ENCODE measurements at places on chromosomes 1 and 21.

GRCh38 chr1:22889213-22889827, 83.3 kb downstream of the LACTBL1 start:
- DNase-seq, result peak; percentile 13

DNA sequence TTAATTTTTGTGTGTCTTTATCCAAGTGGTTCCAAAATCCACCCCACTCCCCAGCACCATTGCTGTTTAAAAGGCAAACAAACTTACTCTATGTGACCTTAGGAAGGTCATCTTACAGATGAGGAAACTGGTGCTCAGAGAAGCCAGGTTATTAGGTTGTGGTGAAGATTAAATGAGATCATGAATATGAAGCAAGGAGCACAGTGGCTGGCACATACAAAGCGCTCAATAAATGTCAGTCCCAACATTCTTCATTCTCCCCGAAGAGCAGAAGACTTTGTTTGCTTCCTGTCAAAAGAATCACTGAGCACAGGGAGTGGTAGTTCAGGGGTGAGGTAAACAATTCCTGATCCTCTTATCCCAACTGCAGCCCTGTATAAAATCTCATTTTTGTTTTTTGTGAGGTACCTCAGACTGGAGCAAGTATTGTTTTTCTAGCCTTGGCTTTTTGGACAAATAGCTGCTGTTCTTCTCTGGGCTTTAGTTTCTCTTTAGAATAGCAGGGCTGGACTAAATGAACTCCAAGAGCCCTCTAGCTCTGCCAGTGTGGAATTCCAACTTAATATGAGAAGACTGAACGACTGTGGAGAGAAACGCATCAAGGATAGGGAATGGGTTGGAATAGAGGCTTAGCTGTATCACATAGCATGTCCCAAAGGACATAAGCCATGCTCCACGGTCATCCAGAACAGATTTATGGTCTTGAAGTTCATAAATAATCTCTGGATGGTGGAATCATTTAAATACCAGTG, 455.3 kb upstream of the USP24 start:
- DNase-seq, result no peak

DNA sequence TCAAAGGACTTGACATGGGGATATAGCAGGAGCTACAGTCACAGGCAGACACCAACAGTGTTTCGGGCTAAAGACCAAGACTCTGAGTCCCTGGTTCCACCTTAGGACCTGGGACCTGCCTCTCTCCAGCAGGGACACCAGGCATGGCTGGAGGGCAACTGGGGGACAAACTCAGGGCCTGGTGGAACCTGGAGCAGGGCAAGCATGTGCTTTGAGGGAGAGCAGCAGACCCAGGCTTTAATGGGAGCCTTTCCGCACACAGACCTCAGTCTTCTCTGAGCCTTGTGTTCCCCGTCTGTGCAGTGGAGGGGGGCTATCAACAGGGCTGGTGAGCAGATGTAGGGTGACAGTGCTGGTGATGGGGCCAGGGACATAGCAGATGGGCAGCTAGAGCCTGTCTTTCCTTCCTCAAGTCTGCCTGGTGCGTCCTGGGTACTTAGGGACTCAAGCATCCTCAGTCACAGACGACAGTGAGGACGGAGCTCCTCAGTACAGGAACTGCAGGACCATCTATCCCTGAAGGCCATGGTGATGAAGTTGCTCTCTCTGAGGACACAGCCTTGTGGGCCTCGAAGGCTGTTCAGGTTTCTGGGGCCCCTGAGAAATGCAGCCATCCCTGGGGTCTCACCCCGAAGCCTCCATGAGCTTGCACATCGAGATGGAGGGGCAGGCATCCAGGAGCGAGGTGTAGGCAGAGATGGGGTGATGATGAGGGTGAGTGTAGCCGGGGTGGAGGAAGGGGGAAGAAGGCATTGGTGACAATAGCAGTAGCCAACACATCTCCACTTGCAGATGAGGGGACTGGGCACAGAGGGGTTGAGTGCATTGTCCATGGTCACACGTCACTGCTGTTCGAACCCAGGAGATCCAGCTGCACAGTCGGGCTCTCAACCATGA, 593.4 kb downstream of the PTPRU start:
- no peak for DNase-seq

GRCh38 chr1:90402893-90403849, 313.9 kb downstream of the BARHL2 start:
- no peak for DNase-seq

DNA sequence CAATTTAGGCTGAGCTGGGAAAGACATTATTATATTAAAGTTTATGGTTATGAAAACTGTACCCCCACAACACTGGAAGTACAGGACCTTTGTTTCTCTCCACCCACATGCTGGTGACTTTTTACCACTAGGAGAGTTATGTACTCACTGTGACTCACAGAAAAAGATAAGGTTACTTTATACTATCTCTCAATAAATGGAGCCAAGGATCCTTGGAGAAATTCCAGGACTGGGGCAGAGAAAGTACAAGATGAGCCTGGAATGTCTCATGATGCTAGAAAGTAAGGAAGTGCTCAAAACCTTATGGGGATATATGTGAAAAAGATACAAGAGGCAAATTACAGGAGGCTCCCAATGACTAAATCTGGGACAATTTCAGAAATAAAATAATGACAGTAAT, 63.9 kb upstream of the C1orf105 start:
- no peak for DNase-seq

- no peak for DNase-seq
Observed at GRCh38 chr21:45631540-45631939, 12.0 kb upstream of the PCBP3 start.

DNA sequence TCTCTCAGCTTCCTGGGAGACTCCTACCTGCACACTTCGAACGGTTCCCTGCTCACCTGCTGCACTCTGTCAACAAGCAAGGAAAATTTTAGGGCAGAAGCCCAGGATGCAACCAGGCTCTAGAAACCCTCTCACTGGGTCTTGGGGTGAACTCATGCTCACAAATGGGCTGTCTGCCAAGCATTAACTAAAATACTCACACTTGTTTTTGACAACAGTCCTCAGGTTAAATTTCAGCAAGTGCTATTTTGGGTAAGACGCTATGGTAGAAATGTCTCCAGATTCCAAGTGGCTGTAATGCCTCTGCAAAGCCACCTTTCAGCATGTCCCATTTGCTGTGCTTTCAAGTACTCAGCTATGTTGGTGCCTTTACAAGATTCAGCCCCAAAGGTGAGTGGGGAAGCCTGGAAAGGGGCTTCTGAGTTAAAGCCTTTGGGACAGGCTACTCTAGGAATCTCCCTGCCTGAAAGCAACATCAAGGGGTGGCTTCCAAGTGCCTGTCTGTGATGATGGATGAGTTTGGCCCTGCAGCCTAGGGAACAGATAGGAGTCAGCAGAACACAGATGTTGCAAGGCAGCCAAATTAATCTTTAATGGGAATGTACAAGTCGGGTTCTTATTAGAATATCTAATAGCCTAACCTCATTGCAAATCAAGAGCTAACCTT, 211.9 kb upstream of the SPAG17 start:
- DNase-seq, result no peak

- no peak for DNase-seq
Observed at GRCh38 chr1:230186874-230187273, 119.8 kb downstream of the GALNT2 start.

DNA sequence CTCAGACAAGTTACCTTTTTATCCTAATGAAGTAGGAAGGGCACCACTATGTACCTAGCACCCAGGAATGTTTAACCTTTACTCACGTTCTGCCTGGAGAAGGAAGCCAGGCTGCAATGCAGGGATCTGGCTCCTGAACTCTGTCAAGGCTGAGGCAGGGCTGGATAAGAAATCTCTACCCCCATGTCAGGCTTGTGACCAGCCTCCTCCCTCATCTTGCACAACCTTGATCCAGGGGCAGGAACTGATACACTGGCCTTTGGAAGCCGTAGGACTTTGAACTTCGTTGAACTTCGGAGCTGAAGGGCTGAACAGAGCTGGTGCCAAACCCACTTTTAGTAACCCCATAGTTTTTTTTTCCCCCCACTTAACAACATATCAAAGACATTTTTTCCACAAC, 8.0 kb upstream of the AKR1A1 start:
- DNase-seq, result no peak

DNA sequence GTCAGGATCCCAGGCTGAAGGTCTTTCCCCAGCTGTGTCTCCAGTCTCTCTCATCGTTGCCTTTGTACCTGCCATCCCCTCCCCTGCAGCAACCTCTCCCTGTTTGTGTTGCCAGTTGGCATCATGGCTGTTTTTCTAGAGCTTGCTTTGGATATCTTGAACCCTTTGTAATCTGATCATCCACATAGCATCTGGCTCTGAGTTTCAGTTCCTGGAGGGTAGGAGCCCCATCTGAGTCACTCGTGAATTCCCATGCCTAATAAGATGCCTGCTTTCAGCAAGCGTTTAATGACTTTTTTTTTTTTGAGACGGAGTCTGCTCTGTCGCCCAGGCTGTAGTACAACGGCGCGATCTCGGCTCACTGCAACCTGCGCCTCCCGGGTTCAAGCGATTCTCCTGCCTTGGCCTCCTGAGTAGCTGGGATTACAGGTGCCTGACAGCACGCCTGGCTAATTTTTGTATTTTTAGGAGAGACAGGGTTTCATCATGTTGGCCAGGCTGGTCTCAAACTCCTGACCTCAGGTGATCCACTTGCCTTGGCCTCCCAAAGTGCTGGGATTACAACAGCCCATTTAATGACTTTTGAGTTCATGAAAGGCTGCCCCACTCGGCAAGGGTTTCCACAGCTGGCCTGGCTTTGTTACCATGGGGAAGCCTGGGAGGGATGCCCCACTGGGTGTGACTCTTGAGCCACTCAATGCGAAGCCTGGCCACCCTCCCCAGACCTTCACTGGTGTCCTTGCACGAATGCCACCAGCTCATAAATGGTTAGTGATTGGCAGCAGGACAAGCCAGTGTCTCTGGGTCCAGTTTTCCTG, 11.9 kb downstream of the ALPL start:
- DNase-seq, result no peak

DNA sequence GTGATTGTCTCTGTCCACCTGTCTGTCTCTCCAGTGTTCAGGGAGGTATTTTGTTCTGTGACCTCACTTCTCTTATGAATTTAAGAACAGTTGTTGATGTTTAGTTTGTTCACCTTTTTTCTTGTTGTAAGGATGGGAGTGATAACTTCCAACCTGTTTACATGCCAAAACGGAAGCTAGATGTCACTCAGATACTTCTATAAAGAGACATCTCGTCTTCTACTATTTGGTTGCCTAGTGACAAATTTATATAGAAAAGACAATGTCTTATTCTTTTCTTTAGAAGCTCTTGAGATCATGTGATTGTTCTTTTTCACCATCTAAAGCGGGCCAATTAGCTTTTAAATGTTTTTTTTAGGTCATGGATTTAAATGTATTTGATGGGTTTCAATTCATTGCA, 33.8 kb downstream of the PRSS38 start:
- no peak for DNase-seq

GRCh38 chr1:236315092-236315491, 33.3 kb upstream of the ERO1B start:
- no peak for DNase-seq

DNA sequence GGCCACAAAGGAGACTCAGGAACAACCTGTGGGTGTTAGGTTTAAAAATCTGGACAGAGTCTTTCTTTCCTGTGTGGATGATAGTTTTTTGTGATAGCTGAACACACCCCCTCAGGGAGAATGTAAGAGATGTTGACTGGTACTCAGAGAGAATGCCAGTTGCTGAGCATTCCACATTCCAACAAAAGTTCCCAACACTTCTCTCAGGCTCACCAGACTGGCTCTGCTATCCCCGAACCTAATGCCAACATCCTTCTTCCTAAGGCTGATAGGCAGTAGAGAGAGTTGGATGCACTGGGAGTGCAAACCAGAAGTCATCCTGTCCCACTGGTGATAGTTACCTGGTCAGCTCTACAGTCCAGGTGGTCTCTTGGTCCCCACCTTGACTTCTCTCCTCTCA, 28.7 kb upstream of the POU2F1 start:
- DNase-seq, result no peak

DNA sequence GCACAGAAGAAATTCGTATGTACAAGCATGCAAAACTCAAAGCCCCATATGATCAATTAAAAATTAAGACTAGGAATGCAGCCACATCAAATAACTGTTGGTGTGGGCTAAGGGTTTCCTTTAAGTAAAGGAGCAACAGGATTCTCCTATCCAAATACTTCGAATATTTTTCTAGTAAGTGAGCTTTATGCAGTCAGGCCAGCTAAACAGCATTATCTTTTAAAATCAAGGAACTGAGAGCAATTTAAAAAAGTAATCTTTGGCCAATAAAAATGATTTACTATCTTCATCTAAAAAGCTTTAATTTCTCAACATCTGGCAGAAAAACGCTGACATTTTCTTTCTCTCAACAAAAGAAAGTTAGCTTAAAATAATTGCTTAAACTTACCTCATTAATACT, 19.8 kb downstream of the CNN3 start:
- no peak for DNase-seq

DNA sequence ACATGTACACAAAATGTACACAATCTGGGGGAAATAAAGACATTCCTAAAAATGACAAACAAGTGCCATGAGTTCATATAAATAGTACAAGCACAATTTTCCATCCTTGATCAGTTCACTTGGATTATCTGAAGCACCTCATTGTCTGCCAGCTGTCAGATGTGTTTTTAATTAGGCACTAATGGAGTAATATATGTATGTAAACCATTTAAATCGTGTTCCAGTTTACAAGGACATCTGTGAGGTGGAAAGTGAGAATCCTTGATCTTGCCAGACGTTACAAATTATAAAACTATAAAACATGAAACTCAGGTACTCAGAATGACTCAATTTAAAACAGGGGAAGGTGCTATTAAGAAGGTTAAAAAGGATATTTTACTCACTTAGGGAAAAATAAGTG, 1312.2 kb downstream of the PLA2G4A start:
- DNase-seq, result peak; percentile 42

DNA sequence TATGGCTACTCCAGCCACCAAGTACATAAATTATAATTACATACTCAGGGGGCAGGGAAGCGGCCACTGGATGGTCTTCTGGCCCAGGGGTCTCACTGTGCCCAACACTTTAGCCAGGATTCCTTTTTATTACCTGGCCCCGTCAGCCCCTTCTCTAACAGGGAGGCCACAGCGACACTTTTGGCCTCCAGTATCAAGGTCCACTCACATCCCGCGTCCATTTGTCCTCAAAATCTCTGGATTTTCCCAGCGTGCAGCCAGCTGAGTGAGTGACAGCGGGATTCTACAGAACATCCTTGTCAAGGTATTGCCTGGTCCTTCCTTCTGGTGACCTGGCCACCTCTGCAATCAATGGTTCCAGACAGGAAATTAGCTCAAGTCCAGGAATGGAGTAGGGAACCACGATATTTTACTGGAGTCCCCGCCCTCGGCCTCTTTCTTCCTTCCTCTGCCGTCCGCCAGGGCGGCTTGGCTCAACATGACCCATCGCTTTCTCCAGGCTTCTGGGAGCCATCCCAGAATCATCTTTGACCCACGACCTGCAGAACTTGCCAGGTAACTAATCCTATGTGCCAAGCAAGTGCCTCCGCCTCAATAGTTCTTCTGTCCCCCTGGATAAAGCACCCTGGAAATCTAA, 2.7 kb upstream of the COL6A2 start:
- DNase-seq, result no peak

GRCh38 chr1:26078286-26079177, 11.1 kb upstream of the TRIM63 start:
- no peak for DNase-seq

DNA sequence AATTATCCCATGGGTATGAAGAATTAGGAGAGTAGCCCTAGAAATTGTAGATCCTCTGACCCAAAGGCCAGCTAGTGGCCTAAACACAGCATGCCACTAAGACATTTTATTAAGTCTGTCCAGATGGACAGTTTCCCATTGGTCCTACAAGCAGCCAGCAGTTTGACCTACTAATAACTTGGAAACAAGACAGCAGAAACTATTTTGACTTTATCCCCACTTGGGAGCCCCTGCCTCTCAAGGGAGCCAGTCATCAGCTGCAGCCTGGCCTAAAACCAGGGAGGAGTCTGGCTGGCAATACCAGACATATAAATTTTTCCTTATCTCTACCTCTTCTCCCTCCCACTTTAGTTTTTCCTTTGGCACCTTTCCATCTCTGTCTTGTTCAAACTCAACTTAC, 222.6 kb upstream of the KCTD3 start:
- DNase-seq, result no peak

Data from NCI-H1092 (cell line).